ENCODE measurements at places on chromosomes 12 and 14. TPM values are rescaled to one million over a fixed set of nuclear protein-coding genes. Genes with fewer than 3 reads are reported as not detected.

The RTL1 gene
- not detected for total RNA-seq

The GLIPR1L1 gene
- total RNA-seq: not detected

The RIN3 gene
- total RNA-seq: 0.76 TPM

The MGP gene
- total RNA-seq: not detected

The MYL6B gene
- total RNA-seq: 232 TPM

The NIN gene
- total RNA-seq: 104 TPM

The NFE2 gene
- not detected for total RNA-seq

The KRT83 gene
- not detected for total RNA-seq

The SOAT2 gene
- not detected for total RNA-seq

The RERGL gene
- total RNA-seq: 0.44 TPM

The BHLHE41 gene
- 3.6 TPM for total RNA-seq
